Stimulated activated CD4-positive, alpha-beta T cell treated with anti-CD3 and anti-CD28 coated beads, Interleukin-2, amount 100 ng/mL, for 4 hours (primary cell): ENCODE measurements at places on chromosomes 11 and 22.

- no peak for DNase-seq
Measured at GRCh38 chr22:45891021-45891421, 85.9 kb downstream of the WNT7B start.

GRCh38 chr11:75311858-75312288 lies 39.6 kb downstream of the ARRB1 start:
- DNase-seq: no peak

DNA sequence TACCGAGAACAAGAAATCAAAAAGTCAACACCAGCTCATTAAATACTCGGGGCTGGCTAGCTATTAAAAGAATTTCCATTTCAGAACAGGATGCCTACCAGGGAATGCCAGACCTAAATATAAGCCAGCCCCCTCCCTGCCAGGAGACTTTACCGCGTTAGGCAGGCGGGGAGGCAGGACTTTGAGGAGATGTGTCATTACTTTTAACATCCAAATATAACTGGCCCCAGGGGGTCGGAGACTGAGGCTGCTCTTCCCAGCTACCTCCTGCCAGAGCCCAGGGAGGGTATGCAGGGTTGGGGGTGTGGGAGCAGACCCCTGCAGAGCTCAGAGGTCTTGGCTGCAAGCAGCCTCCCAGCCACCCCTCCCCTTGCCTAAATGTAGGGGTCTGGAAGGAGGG lies 183.5 kb downstream of the DSCAML1 start:
- no peak for DNase-seq

GRCh38 chr11:102596578-102596977 lies 28.6 kb downstream of the MMP20 start:
- no peak for DNase-seq

DNA sequence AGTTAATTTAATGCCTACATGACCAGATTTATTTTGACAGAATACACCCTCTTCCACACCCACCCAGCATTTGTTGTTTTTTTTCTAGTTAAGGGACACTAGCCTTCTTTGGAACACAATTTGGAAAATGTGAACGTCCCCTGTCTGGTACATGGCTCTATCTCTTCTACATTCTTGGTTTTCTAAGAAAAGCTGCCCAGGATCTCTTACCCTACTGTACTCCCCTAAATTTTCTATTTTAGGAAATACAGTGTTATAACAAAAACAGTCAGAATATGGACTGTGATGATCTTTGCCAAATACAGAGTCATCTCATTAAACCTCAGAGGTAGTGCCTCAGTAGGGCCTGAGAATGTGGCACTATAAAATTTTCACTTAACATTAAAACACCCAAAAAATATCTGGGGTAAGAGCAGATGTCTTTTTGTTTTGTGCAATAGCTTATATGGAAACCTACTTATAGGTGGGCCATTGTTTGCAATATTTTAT lies 93.1 kb upstream of the SPON1 start:
- DNase-seq: no peak

DNA sequence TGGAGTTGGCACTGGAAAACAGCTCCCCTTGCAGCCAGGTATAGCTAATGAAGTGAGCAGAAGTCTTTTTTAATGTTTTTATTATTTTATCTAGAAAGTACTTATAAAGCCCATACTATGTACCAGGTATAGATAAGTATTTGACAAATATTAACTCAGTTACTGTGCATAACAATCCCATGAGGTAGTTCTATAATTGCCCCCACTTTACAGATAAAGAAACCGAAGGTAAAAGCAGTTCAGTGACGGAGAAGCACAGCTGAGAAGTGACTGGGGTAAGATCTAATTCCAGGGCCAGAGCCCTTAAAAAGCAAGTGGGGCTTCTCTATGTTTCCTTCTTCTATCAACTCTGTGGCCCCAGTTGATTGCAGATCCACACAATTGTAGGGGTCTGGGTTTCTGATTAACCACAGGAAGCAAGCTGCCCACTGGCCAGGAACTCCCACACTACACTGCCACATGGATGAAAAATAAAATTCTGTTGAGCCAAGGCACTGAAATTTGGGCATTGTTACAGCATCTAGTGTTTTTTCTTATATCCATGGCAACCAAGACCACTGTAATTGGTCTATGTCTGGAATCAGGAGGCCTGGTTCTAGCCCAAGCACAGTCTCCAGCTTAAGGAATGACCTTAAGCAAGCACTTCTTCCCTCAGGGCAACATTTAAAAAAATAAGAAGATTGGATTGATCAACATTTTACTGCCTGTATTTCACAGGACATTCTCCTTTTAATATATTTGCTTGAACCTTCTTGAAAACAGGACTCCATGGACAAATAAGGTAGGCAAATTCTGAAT lies 55.3 kb upstream of the TEAD1 start:
- DNase-seq: no peak

DNA sequence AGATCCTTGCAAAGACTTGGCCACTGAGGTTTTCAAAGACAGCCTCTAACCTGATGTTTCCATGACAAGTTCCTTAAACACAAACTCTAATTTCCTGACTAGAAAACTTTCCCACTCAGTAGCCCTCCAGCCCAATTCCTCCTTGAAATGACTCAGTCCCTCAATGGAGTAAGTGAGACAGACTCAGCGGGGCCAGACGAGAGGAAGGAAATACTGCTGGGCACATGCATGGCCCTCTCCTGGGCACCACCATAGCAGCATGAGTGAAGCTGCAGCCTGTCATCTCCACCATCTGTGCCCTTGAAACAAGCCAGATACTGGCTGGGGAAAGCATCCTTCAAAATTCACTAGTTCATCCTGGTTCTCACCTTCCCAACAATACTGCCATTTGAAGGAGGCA lies 76.2 kb upstream of the GDPD4 start:
- DNase-seq: no peak

DNA sequence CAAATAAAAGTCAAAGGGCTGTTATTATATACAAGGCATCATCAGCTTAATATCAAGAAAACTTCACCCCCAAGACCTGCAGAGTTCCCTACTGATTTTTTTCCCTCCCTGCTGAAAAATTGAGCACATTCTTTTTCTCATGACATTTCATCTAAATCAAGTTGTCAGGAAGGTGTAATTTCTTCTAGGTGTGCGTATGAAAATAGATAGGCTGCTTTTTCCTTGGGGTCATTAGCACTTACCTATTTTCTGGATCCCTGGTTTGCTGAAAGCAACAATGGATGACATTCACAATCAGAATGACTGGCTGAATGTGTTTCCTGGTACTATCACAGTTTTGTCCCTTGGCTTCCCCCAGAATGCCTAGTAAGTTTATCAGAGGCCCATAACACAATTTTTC lies 225.0 kb upstream of the KIRREL3 start:
- DNase-seq: no peak

DNA sequence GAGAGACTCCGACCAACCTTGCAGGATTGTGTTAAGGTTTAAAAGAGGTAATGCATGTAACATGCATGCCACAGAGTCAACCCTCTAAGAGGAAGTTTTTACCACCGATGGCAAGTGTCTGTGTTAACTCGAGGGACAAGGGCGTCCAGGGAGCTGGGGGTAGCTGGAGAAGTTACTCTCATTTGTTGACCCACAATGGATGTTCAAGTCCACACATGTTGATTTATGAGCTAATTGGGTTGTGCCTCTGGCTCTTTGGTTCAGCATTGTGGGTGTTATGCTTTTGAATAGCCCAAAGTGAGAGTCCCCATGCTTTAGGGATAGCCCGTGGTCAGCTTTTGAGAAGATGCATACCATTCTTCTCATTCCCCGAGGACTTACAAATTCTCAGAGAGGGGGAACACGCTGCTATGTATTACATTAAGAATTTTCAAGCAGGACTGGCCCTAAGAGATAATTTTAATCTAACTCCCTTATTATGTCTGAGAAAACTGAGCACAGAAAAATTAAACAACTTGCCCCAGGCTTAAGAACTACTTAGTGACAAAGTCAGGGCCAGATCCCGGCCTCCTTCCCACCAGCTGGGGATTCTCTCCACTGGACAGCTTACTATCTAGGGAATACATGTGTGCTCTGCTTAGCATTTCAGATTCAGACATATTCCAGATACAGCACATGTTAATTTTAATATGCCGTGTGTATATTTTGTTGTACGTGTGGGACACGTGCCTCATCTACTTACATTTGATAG lies 5.2 kb upstream of the PLET1 start:
- DNase-seq: no peak

- no peak for DNase-seq
Measured at GRCh38 chr11:111944139-111944538, 7.0 kb downstream of the DIXDC1 start.

- no peak for DNase-seq
Measured at GRCh38 chr11:45182902-45183301, 36.5 kb downstream of the PRDM11 start.

DNA sequence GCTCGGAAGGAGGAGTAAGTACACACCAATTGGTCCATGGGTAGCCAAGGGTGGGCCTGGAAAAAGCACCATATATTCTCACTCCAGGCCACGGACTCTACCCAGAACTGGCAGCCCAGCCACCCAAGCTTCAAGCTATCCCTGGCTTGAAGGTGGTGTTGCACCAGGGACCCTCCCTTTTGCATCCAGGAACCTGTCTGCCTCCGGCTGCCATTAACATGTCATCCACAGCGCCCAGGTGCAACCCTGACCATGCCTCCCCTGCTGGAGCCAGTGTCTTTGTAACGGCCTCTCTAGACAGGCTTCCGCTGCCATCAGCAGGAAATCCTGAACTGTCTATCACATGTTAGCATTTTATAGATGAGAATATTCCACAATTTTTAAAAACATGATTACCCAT lies 2158.5 kb upstream of the RAG2 start:
- no peak for DNase-seq

- DNase-seq: no peak
Measured at GRCh38 chr11:102293873-102294601, 23.2 kb upstream of the BIRC3 start.
